GDM1 (cell line): ENCODE measurements at places on chromosomes 16 and 17.

- no peak for DNase-seq
These were observed 654 bp downstream of the TNFAIP1 start for GRCh38 chr17:28335959-28336871.

DNA sequence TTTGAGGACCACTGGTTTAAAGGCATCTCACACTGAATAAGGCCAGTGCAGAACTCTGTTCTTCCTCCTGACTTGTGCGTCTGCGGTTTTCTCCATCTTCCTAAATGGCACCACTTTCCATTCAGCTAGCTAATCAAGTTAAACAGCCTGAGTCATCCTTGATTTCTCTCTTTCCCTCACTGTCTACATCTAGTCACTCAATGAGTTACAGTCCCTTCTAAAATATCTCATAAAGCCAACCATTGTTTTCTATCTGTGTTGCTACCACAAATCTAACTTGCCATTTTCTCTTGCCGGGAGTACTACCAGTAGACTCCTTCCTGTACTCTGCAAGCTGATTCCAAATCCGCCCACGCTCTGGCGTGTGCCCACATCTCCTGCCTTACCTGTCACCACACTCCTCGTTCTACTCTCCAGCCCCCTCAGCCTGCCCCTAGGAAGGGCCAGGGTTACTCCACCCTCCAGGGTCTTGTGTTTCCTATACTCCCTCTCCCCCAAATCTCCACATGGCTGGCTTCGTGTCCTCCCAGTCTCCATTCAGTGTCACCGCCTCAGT is 324.5 kb downstream of the SNX29 start:
- DNase-seq, result no peak

GRCh38 chr17:64377769-64378282 is 12.8 kb downstream of the PECAM1 start:
- DNase-seq, result no peak

- DNase-seq, result peak; percentile 8
These were observed 13.1 kb downstream of the FMNL1 start for GRCh38 chr17:45234641-45235415.
